ENCODE measurements at places on chromosomes 13 and 19.
A peak's percentile ranks its signal among the peaks of the same experiment; 100 is the strongest.

DNA sequence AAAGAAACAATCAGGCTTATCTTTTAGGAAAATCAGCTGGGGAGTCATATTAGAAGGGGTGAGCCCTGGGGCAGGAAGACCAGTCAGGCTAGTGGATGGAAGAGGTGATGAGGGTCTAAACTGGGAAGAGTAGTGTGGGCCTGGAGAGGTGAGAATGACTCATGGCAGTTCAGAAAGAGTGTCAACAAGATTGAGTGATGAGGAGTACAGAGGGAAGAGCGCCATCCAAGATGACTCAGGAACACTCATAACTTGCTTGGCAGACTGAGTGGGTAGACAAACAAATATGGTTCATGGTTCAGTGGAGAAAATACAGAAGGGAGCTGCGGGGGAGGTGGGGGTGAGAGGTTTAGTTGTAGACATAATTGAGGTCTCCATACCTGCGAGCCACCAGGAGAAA is 17.3 kb upstream of the CLDN10 start:
- no peak for DNase-seq

GRCh38 chr13:98609756-98610155 is 32.8 kb upstream of the STK24 start:
- DNase-seq, result no peak

DNA sequence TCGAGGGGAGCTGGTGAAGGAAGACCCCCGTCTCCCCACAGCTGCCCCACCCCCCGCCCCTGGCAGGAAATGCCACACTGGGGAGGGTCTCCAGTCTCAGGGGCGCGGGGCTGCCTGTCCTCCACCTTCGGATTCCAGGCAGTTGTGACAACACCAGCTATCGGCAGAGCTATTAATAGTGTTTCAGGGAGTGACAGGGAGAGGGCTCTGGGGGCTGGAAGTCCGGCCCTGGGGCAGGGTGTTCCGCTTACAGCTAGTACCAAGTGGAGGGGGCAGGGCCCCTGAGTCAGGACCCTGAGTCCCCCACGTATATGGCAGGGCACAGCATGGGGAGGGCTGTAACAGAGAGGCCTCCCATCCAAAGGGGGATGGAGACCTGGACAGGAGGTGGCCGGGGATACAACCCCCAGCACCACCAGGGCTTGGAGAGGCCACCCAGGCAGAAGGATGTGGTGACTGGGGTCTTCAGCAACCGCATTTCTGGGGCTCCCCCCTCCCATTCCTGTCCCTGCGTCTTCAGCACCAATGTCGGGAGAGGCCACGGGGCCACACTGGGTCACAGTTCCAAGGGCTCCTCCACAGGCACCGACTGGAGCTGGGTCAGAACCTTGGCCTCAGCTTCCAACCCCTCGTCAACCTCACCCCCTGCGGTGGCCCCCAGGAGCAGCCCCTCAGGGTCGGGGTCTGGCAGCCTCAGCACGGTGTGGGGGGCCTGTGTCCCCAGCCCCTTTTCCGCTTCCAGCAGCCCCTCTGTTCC is 3.9 kb downstream of the SIX5 start:
- DNase-seq, result no peak

GRCh38 chr19:41998246-41999020 is 4.4 kb upstream of the ATP1A3 start:
- peak; percentile 69 for DNase-seq

DNA sequence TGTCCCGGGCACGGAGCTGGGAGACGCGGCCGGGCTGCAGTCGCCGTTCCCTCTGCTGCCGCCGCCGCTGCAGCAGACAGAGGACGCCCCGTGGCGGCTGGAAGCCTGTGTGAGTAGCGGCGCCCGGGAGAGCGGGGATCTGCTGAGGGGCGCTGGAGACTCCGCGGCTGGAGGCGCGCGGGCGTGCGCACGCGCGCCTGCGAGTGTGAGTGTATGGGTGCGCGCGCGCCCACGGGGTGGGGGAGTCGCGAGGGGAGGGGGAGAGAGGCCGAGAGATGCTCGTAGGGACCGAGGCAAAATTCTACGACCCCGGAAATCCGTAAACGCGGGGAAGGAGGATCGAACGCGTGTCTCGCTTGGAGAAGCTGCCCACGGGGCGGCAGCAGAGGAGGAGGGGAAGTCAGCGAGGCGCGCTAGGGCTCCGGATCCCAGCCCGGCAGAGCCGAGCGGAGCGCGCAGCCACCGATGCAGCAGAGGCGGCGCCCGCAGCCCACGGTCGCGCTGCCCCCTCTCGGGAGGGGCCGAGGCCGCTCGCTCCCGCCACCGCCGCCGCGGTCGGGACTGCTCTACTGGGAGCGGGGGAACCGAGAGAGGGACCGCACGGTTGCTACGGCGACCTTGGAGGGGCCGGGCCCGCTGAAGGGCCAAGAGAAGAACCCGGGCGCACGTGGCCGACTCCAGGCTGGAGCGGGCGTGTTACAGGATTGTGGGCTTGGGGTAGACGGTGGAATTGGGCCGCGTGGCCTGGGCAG is at the start of gene ENOX1:
TSS of gene ENOX1 (minus strand) at position 207 of the 752 bp plus-strand sequence.
- peak; percentile 29 for DNase-seq

- peak; percentile 84 for DNase-seq
Measured at GRCh38 chr19:16382775-16383543, 58.3 kb downstream of the KLF2 start.

GRCh38 chr13:109630271-109630670 is 156.1 kb downstream of the IRS2 start:
- no peak for DNase-seq

GRCh38 chr13:20391597-20392452 is 133.8 kb downstream of the CRYL1 start:
- no peak for DNase-seq

- DNase-seq, result peak; percentile 44
Measured at GRCh38 chr19:35040826-35041547, 534 bp upstream of the HPN start.

GRCh38 chr19:2089727-2090053 is 6.4 kb downstream of the MOB3A start:
- no peak for DNase-seq

DNA sequence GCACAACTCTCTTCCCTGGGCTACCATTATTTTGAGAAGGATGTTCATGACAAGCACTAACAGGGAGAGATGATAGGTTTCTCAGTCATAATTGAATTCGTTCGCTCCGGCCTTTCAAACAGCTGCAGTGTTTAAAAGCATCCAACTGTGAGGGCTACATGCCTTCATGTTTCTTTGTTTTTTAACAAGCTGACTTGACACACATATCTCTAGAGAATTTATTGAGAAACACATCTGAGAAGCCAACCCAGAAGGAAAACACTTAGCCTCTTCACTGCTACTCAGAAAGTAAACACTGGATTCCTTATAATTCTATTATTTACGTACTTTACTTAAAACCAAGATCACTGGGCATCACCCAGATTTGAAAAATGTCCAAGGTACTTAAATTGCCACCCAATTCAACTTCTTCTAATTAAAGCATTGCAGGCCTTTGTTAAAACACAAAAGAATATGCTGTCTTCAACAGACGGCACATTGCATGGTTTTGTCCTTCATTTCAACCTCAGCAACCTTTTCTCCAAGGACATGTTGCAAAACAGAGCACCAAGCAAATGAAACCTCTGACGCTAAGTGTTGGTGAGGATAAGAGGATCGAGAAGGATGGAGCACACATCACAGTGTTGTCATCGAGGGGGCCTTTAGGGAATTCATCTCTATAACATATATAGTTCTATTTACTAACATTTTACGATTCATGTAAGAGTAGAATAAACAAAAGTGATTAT is 75.8 kb downstream of the TBC1D4 start:
- DNase-seq, result no peak

- no peak for DNase-seq
Measured at GRCh38 chr19:36051637-36052036, 2.4 kb downstream of the THAP8 start.

DNA sequence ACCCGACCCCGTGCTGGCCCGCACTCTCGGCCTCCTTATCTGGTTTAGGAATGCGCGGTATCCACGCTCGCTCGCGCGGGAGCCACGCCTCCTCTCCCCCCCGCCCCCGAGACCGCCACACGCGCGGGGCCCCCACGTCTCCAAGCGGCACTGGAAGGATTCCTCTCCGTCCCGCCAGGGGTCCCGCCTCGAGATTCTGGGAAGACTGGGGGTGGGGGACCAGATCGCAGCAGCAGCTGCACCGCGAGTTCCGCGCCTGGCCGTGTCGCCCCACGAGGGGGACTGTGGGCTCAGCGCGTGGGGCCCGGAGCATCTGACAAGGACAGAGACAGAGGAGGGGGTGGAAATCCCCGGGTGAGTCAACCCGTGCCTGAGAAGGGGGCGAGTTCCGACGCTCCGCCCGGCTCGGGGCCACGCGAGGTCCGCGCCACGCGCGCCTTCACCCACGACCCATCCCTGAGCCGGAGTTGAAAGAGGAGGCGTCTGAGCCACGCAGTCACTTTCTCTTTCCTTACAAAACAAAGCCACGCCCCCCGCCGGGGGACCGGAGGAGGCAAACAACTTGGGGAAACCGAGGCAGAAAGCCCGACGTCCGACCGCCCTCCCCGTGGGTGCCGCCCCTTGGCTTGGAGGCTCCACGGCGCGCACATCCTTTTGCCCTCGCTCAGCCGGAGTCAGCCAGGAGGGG is 814 bp downstream of the S1PR2 start:
- peak; percentile 68 for DNase-seq

GRCh38 chr13:39056018-39056417 is 17.8 kb downstream of the NHLRC3 start:
- DNase-seq, result no peak

DNA sequence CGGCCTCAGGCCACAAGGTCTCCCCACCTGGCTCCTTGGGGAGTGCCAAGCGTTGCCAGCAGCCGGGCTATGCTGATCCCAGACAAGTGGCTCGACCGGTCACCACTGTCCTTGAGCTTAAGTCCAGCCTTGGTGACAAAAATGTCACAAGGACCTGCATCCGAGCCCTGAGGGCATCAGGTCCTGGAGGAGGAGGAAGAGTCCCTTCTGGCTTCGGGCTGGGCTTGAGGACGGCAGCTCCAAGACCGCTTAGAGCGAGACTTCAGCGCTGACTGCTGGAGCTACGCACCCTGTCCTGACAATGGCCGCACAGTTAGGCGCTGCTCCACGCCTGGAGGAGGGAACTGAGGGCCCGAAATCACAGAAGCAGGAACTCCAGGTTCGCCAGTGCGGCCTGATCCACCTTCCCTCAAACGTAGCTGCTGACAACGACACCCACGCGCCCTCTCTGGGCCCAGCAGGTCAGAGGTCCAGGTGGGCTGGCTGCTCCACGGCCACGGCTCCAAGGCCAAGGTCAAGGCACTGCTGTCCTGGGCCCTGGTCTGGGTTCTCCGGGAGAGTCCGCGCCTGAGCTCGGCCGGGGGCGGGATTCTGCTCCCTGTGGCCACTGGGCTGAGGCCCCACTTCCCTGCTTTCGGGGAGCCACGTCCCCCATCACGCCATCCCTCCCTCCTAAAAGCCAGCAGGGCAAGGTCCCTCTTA is 7.0 kb downstream of the SBNO2 start:
- no peak for DNase-seq

- peak; percentile 32 for DNase-seq
Measured at GRCh38 chr19:31220540-31220939, 128.7 kb downstream of the TSHZ3 start.

DNA sequence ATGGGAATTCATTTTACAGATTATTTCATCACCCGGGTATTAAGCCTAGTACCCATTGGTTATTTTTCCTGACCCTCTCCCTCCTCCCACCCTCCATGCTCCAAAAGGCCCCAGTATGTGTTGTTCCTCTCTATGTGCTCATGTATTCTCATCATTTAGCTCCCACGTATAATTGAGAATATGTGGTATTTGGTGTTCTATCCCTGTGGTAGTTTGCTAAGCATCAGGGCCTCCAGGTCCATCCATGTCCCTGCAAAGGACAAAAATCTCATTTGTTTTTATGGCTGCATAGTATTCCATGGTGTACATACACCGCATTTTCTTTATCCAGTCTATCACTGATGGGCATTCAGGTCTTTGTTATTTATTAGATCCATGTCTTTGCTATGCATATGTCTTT is 894.1 kb upstream of the MIR17HG start:
- DNase-seq, result no peak

DNA sequence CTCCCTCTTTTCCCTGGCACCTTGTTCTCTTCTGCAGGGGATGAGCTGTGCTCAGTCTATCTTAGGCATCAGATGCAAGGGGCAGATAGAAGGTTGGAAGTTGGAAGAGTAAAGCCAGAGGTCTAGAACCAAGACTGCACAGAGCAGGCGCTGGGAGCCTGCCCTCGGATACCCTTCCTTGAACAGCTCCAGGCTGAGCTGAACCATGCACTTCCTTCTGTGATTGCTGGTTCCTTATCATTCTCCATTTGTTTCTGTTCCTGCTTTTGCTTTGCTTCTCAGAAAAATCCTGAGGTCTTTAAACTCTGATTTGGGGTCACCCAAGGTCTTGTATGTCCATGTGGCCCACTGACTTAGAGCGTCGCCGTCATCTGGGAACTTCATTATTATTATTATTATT is 36.3 kb downstream of the ARHGEF18 start:
- no peak for DNase-seq

- DNase-seq, result no peak
Measured at GRCh38 chr19:10773969-10774368, 56.1 kb downstream of the DNM2 start.

DNA sequence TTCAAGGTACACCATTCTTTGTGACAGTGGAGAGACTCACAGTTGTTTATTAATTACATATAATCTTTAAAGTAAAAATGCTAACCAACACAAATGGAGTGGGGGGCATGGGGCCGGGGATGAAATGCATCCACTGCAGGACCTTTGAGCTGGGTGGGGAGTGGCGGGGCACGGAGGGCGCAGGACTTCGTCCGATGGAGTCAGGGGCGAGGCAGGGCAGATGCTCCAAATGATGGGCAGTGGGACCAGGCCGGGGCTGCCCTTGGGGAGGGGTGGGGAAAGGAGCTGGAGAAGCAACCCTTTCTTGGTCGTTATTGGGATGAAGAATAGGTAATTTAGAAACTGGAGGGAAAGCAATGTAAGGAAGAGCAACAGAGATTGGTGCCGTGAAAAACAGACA is 220.0 kb downstream of the TEX29 start:
- DNase-seq, result no peak

DNA sequence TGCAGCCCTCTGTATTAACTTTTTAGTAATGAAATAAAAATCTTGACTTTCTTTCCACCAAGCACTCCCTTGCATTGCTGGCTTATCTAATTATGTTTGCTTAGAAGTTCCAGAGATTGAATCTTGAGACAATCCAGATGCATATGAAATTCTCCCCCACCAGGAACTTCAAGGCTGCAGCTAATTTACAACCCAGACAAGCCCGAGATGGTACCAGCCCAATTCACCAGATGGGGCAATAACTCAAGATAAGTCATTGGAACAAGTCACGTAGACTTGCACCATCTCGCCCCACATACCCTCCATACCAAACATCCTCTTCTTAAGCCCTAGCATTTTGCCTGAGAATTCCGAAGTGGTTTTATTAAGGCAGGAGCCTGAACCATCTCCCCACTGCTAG is 29.0 kb downstream of the UTP14C start:
- DNase-seq, result no peak
